ENCODE measurements at places on chromosomes 16 and 17.

DNA sequence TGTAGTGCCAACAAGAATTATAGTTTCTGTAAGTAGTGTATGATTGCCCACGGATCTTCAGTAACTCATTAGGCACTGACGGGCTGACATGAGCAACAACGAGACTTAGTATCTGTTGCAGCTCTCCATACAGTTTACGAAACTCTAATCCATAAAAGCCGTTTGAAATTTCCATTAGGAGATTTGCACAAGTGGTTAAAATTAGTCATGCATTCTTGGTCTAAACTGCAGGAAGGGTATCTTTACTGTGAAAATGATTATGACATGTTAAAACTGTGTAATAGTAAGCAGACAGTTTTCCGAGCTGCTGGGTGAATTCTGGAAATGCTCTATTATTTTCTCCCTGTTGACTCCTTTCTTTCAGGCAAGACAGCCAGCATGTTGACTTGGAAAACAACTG is 605.0 kb downstream of the WWOX start:
- no peak for DNase-seq

GRCh38 chr17:37043201-37043600 is 94.4 kb downstream of the AATF start:
- no peak for DNase-seq

DNA sequence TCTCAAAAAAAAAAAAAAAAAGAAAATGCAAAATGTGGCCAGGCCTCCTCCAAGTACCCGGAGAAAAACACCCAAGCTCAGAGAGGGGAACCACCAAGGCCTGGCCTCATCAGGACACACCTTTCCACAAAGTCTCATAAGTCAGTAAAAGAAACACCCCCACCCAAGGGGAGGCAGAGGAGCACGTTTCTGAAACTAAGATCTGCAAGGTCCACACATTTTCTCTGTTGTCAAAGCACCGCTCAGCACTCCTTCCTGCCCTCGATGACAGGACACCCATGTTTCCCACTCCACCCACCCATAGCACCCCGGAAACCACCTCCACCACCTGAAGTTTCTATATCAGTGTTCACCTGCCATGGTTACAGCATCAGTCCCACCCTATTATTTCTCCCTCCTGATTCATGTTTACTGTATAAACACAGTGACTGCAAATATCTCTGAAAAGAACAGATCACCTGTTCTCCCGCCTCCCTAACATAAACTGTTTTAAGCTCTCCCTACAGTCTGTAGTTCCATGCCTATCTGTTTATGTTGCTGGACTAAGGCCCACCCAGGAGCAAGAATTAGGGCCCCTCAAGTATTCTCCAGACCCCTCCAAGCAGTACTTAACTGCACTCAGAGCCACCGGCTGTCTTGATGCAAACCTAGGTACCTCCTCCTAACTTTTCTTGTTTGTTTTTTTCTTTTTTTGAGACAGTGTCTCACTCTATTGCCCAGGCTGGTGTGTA is 2.0 kb downstream of the CORO7 start:
- DNase-seq, result no peak

GRCh38 chr17:41308918-41309359 is at the start of gene KRTAP16-1:
TSS of gene KRTAP16-1 (minus strand) at chr17:41309309. CDS start at chr17:41309253, 56 bp downstream.
- no peak for DNase-seq

DNA sequence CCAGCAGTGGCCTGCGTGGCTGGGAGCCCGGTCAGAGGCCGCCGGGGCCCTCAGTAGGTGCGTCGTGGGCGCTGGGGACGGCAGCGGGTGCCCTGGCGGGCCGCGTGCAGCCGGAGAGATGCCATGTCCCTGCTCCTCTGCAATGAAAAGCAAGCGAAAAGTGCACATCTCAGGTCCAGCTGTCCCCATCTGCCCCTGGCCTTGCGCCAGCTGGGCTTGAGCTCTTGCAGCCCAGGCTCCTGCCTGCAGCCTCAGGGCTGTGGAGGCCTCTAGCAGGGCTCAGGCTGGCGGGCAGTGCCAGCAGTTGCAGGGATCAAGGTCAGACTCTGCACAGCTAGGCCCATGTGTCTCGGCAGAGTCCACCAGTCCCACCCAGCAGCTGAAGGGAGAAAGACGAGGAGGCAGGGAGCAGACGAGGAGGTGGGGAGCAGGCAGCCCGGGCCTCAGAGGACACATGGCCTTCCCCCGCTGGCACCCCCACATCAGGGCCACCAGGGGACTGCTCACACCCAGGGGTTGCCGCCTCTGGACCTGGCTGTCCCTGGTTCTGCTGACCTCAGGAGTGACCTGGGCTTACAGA is 11.2 kb downstream of the SLC16A3 start:
- no peak for DNase-seq

- no peak for DNase-seq
Observed at GRCh38 chr16:13507530-13507929, 412.4 kb upstream of the ERCC4 start.

DNA sequence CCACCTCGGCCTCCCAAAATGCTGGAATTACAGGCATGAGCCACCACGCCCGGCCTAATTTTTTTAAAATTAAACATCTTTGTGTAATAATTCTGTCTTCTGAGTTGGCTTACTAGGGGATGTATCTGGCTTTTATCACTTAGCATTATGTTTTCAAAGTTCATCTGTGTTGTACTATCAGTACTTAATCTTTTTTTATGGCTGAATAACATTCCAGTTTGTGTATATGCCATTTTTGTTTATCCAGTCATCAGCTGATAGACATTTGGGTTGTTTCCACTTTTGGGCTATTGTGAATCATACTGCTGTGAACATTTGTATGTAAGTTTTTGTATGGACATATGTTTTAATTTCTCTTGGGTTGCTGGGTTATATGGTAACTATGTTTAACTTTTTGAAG is 69.0 kb downstream of the CHD9 start:
- DNase-seq, result no peak

- DNase-seq, result no peak
Observed at GRCh38 chr17:50332196-50332595, 13.7 kb upstream of the XYLT2 start.

DNA sequence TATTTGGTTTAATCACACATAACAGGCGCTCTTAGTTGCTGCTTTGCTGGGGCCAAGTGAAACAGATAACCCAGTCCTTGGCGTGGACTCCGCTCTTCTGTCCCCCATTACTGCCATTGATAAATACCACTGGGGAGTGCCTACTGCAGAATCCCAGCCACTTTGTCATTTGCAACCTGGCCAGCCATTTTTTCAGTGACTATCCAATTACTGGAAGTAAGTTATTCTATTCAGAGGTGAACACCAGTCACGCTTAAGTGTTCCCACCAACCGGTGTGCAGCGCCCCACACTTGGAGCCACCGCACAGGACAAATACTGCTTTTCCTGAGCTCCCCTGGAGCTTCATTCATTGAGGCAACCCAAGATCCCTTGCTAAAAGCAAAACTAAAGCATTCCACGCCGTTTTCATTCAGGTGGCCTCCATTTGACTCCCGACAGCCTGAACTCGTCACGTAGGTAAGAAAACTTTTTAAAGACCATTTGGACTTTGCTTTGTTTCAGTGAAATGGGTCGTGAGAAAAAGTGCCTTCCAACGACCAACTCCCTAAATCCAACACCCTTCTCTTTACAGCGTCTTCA is 1.8 kb downstream of the USP7 start:
- no peak for DNase-seq

- no peak for DNase-seq
Observed at GRCh38 chr16:10754941-10755340, 11.3 kb downstream of the NUBP1 start.

- no peak for DNase-seq
Observed at GRCh38 chr16:86545954-86546637, 8.9 kb downstream of the MTHFSD start.

DNA sequence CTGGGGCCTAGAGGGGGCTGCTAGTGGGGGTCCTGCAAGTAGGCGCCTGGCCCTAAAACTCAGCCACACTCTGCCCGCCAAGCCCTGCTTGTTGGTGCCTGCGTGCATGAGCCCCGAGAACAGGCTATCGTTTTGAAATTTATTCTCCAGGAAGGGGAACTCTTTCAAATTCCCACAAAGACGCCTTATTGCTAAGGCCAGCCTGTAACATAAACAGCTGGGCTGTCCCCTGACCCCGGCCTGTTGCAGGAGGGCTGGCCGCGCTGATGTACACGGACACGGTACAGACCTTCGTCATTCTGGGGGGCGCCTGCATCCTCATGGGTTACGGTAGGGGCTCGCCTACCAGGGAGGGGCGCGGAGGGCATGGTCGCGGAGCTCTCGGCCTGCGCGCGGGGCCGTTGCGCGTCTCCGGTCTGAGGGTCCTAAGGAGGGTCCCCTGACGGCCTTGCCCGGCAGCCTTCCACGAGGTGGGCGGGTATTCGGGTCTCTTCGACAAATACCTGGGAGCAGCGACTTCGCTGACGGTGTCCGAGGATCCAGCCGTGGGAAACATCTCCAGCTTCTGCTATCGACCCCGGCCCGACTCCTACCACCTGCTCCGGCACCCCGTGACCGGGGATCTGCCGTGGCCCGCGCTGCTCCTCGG is 4.3 kb downstream of the SLC5A2 start:
- DNase-seq, result no peak

DNA sequence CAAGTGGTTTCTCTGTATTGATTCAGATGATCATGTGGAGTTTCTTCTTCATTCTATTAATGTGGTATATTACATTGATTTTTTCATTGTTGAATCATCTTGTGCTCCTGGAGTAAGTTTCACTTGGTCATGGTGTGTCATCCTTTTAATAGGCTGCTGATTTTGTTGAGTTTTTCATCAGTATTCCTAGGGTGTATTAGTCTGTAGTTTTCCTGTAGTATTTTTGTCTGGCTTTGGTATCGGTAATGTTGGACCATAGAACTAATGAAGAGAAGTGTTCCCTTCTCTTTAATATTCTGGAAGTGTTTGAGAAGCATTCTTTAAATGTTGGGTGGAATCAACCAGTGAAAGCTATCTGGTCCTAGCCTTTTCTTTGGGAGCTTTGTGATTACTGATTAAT is 99.0 kb downstream of the OMG start:
- DNase-seq, result no peak

- no peak for DNase-seq
Observed at GRCh38 chr17:39949028-39949427, 13.8 kb upstream of the GSDMA start.

- DNase-seq, result no peak
Observed at GRCh38 chr17:81561494-81561885, 9.3 kb upstream of the FAAP100 start.

DNA sequence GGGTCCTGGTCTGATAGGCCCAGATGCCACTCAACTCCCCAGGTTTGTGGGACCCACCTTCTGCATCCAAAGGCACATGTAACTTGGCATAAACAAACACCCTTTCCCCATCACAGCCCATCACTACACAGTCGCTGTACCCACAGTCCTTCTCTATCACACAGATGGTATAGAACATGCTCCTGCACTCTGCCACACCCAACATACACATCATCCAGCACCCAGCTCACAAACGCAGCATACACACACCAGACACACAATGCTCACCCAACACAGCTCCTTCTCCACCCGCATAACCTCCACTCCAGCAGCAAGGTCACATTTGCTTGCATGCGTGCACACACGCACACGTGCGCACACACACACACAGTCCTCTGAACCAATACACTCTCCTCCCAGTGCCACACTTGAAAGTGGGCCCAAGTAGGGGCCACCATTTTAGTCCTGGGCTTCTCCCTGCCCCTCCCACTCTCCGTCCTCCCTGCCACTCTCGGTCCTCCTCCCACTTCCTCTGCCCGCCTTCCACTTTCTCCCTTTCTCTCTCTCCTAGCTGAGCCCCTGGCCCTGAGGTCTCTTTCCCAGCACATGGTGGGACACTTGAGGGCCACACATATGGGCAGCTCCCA is 8.5 kb upstream of the TMEM92 start:
- no peak for DNase-seq

GRCh38 chr16:11393366-11393765 is 48.1 kb downstream of the RMI2 start:
- peak; percentile 10 for DNase-seq

GRCh38 chr17:624341-624860 is 90.2 kb downstream of the VPS53 start:
- no peak for DNase-seq

DNA sequence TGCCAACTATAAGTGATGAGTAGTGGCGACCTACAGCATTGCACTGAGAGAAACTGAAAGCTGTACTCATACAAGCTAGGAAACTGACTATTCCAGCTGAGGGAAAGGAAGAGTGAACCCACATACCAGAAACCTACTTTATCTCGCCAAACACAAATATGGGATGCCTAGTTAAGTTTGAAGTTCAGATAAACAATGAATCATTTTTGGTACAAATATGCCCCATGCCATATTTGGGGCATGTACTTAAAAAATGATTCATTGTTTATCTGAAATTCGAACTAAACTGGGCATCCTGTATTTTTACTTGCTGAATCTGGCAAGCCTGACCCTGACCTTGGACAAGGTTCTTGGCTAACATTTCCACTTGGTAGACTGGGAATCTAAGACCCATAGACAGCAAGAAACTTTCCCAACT is 527.8 kb upstream of the PSMD7 start:
- DNase-seq, result no peak

DNA sequence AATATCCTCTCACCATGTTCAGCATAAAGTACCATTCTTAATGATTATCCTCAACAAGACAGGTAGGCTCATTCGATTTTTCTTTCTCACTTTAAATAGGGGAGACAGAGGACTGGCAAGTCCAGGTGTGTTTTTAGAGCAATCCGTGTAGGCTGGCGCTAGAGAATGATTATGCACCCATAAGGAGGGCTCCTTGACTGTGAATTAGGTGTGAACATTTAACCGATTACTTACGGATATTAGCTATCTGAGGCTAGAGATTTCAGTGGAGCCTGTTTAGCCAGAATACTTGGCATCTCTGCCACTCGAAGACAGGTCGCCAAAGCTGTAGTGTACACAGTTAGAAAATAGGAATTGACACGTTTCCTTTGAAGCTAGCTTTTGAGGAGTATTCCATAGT is 1.9 kb downstream of the SEC14L1 start:
- DNase-seq, result no peak

DNA sequence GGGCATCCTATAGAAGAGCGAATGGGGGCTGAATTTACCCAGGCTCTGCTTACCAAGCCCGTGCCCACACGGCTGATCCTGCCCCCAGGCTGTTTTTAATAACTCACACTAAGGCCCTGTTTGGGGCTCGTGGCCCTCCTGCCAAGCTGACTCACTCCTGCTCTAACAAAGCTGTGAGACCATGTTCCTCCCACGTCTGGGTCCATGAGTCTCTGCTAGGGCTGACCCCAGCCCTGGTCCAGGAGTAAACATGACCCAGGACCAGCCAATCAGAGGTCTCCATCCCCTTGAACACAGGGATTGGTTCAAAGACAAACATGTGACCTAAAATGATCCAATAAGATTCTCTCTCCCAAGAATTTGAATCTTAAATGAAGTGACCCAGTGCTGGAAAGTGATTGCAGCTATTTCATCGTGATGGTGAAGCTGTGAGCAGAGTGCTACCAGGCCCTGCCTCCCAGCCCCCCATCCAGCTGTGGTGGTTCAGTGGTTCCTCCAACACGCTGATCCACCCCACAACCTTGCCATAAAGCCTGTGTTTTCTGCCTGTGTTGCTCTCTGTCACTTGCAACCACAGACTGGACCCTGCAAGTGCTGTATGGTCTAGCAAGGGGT is 57.2 kb downstream of the C16orf82 start:
- DNase-seq, result no peak
